ENCODE measurements at places on chromosomes 3 and 15. TPM values are rescaled to one million over a fixed set of nuclear protein-coding genes. Genes with fewer than 3 reads are reported as not detected.

Gene MUC20
- 0.14 TPM for polyA plus RNA-seq

Gene IL5RA
- polyA plus RNA-seq = not detected

Gene TRH
- not detected for polyA plus RNA-seq

GRCh38 chr3:114809668-114810413 is 337.2 kb downstream of the ZBTB20 start:
- no peak for DNase-seq

GRCh38 chr3:16186565-16186964 is 12.1 kb downstream of the GALNT15 start:
- no peak for DNase-seq
